ENCODE measurements at places on chromosomes 4 and X. TPM values are rescaled to one million over a fixed set of nuclear protein-coding genes. Genes with fewer than 3 reads are reported as not detected.

SCLT1 gene
- total RNA-seq: 24.2 TPM

HTN1 gene
- not detected for total RNA-seq

TCEANC gene
- 4.2 TPM for total RNA-seq

CT55 gene
- not detected for total RNA-seq

LANCL3 gene
- 0.28 TPM for total RNA-seq

GPR50 gene
- total RNA-seq: not detected

CCNQ gene
- total RNA-seq: 28.7 TPM

OTUD6A gene
- total RNA-seq: not detected

JCHAIN gene
- not detected for total RNA-seq

NLGN3 gene
- 1.0 TPM for total RNA-seq

TMEM150C gene
- not detected for total RNA-seq

PLAC8 gene
- 41.2 TPM for total RNA-seq

AKAP14 gene
- not detected for total RNA-seq

AMBN gene
- not detected for total RNA-seq

POLN gene
- 2.3 TPM for total RNA-seq

IQCM gene
- not detected for total RNA-seq

FAM47E gene
- not detected for total RNA-seq

SCD5 gene
- total RNA-seq: 0.63 TPM

PTTG2 gene
- total RNA-seq: 0.63 TPM

SASH3 gene
- total RNA-seq: 115 TPM

GJB1 gene
- not detected for total RNA-seq

SHROOM4 gene
- not detected for total RNA-seq

SATL1 gene
- total RNA-seq: not detected

CLCN4 gene
- not detected for total RNA-seq

HSFX3 gene
- not detected for total RNA-seq

NOX1 gene
- total RNA-seq: not detected

SHOX gene
- not detected for total RNA-seq

MAGEC3 gene
- not detected for total RNA-seq

RASL11B gene
- total RNA-seq: 2.2 TPM

LUZP4 gene
- total RNA-seq: not detected

CLDN34 gene
- not detected for total RNA-seq

COL25A1 gene
- total RNA-seq: not detected

MAGEA6 gene
- total RNA-seq: not detected

KIAA1210 gene
- total RNA-seq: not detected

CXorf49B gene
- total RNA-seq: not detected

PDK3 gene
- total RNA-seq: 30.7 TPM

CCKAR gene
- not detected for total RNA-seq

CXCL13 gene
- total RNA-seq: 25.7 TPM

S100P gene
- 2.1 TPM for total RNA-seq

FGFBP2 gene
- 2.0 TPM for total RNA-seq

AVPR2 gene
- total RNA-seq: not detected

CBR4 gene
- total RNA-seq: 22.8 TPM

MAGEB2 gene
- not detected for total RNA-seq

All from activated CD4-positive, alpha-beta T cell treated with anti-CD3 and anti-CD28 coated beads, Interleukin-2, amount 10 ng/mL, durations not matched to agents 24 days and 14 days (primary cell).